ENCODE measurements at places on chromosomes 13 and 19.

DNA sequence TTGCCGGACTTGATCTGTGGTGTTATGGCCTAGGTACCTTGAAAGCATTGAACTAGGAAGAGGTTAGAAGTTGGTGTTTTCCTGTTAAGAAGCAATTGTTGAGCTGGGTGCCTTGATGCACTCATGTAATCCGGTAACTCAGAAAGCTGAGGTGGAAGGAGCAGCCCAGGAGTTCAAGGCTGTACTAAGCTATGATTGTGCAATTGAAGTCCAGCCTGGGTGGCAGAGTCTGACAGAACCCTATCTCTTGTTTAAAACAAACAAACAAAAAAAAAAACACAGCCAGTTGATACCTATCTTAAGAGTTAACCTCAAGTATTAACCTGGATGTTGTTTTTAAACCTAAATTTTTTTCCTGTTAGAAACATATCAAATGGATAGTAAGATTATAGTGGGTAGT is 19.3 kb downstream of the SAFB start:
- no peak for DNase-seq
- H3K4me1 ChIP-seq: no peaks in the 10 kb centered on the region
- H3K27ac ChIP-seq: no peak overlapping the region
- H3K4me3 ChIP-seq: no peak overlapping the region
- peaks cover 91% of the 10 kb centered on the region for H3K36me3 ChIP-seq
- no peaks in the 10 kb centered on the region for H3K27me3 ChIP-seq

GRCh38 chr13:42876887-42877545 is 95.6 kb downstream of the FAM216B start:
- H3K27me3 ChIP-seq: no peaks in the 10 kb centered on the region
- no peak overlapping the region for H3K27ac ChIP-seq
- no peak for DNase-seq
- H3K4me1 ChIP-seq: no peaks in the 10 kb centered on the region
- H3K4me3 ChIP-seq: no peak overlapping the region

DNA sequence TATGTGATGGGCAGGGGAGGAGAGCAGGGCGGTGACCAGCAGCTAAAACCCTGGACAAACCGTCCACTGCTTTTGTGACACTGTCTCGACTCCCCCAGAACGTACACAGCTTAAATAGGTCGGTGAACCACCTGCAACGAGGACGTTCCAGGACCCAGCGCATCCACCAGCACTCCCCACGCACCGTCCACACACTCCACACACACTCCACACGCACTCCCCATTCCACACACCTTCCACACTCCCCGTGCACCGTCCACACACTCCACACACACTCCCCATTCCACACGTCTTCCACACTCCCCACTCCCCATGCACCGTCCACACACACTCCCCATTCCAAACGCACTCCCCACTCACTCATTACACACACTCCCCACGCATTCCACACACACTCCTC is 38.3 kb upstream of the C13orf46 start:
- H3K36me3 ChIP-seq: peaks cover 48% of the 10 kb centered on the region
- no peaks in the 10 kb centered on the region for H3K27me3 ChIP-seq
- no peak overlapping the region for H3K27ac ChIP-seq

DNA sequence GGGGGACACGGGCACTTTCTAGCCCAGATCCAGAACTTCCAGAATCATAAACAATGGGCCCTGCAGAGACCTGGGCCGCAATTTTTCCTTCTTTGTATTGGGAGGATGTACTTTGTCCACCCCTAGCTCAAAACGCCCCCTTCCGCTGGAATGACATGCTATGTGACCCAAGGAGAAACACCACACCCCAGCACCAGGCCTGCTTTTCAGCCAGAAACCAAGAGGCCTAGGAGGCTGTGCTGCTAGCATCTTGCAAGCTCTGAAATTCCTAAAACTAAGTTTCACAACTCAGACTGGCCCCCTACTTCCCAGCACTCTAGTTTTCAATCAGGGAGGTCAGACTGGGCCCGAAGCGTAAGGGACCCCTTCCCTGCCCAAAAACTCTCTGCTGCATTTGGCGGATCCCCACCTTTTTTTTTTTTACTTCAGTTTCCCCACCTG is 538 bp downstream of the LSM4 start:
- H3K27ac ChIP-seq: peak overlapping the region; percentile 89
- H3K4me3 ChIP-seq: peak overlapping the region; percentile 69
- no peaks in the 10 kb centered on the region for H3K27me3 ChIP-seq
- DNase-seq: peak; percentile 66

DNA sequence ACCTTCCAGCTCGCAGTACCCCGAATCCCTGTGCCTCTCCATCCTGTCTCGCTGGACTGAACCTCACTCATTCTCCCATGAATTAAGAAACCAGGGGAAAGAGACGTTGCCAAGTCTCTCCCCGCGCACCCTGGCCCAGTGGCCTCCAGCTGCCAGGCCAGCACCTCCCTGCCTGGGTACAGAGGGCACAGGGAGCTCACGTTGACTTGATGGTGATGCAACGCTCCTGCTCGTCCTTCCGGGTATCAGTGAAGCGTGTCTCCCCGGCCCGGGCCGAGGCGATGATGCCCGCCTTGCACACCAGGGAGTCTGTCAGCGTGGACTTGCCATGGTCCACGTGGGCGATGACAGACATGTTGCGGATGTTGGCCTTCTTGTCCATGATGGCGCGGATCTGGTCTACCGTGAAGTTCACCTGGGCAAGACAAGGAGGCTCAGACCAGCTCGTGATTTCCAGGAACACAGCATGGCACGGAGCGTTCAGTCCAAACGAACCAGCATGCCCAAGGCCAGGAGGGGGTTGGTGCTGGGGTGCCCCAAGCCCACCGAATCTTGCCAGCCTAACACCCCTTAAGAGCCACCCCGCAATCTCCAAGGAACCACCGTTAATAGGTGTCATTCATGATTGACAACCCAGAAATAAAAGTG is 1.2 kb downstream of the EEF2 start:
- peak overlapping the region; percentile 99 for H3K4me3 ChIP-seq
- peak overlapping the region; percentile 99 for H3K27ac ChIP-seq
- no peaks in the 10 kb centered on the region for H3K27me3 ChIP-seq
- H3K36me3 ChIP-seq: peaks cover 61% of the 10 kb centered on the region

DNA sequence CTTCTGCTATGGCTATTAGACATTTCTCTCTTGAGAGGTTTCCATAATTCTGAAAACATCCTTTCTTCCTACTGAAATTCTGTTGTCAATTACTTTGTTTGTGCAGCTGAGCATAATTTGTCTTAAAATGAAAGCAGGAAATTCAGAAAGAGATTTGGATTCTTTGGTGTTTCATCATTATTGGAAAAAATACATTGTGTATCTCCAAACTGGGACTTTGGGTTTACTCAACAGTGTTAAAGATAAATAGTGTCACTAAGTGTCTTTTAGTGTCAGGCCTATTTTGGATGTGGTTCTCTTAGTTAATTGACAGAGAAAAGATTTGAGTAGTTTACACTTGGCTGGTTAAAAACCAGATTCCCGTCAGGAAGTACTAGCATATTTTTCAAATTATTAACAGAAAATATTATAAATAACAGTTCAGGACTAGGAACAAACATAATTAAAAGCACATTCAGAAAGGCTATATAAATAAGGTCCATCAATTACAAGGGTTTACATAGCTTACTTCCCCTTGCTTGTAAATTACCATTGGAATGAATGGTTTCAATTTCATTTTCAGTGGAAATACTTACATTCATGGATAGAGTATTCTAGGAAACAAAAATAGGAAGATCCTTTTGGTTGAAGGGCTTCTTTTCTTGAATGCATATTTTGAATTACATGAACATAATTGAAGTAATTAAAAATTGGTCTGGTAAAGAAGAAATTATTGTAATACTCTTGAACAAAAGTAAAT is 483.1 kb downstream of the GPC6 start:
- no peak for DNase-seq
- no peak overlapping the region for H3K4me3 ChIP-seq
- no peaks in the 10 kb centered on the region for H3K36me3 ChIP-seq
- no peaks in the 10 kb centered on the region for H3K4me1 ChIP-seq
- no peak overlapping the region for H3K27ac ChIP-seq
- no peaks in the 10 kb centered on the region for H3K27me3 ChIP-seq
